ENCODE measurements at places on chromosomes 5 and 9. TPM values are rescaled to one million over a fixed set of nuclear protein-coding genes. Genes with fewer than 3 reads are reported as not detected.

The GRM6 gene
- total RNA-seq, result not detected

The C5orf58 gene
- total RNA-seq, result not detected

The PCDHA1 gene
- total RNA-seq, result not detected

The ZFP2 gene
- total RNA-seq, result 0.69 TPM

The CDH6 gene
- 91.5 TPM for total RNA-seq

The IL13 gene
- not detected for total RNA-seq
